ENCODE measurements at places on chromosomes 3 and 15.

DNA sequence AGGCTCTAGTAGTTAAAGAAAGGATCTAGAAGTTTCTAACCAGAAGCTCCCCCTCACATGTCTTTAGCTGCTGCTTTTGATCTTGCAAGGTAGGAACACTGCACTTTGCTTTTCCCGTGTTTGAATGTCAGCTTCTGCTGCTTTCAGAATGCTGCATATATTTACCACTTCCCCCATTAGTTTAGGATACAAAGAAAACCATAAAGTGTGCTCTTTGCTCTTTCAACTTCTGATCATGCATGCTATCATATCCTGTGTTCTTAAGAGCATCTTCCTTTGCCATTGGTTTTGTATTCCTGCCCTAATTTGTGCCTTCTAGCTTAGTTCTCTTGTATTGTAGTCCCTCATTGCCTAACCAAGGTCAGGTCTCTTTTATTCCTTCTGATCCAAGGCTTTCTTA lies 43.3 kb downstream of the ZNF609 start:
- no peak for DNase-seq

DNA sequence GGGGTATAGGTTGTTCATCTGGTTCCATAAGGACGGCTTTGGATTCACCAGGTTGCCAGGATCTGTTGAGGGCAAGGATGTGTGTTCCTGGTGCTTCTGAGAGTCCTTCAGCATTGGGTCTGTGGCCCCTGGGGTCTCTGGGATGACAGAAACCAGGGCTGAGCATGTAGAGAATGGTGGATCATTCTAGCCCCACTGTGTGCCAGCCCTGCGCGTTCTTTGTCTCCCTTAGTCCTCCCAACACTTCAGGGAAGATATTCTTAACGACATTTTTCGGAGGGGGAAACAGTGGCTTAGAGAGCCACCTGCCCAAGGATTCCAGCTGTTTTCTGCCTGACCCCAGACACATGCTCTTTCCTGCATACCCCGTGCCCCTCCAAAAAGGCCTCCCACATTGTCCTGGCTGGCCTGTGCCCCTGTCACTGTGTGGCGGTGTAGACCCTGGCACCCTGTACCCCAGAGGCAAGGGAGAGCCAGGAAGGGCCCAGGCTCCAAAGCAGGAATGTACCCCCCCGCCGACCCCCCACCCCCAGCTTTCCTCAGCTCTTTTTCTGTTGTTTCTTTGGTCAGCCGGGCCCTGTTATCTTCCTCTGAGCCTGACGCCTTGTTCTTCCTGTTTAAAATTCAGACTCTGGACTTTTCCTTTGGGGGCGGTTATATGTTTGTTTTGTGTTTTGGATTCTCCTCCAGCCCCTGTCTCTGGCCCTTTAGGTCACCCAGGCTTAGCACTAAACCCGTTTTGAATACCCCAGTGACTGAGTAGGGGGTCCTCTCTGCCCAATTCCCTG lies 57.8 kb upstream of the SMAD6 start:
- no peak for DNase-seq

GRCh38 chr3:122132949-122133540 lies 50.4 kb upstream of the CASR start:
- no peak for DNase-seq

DNA sequence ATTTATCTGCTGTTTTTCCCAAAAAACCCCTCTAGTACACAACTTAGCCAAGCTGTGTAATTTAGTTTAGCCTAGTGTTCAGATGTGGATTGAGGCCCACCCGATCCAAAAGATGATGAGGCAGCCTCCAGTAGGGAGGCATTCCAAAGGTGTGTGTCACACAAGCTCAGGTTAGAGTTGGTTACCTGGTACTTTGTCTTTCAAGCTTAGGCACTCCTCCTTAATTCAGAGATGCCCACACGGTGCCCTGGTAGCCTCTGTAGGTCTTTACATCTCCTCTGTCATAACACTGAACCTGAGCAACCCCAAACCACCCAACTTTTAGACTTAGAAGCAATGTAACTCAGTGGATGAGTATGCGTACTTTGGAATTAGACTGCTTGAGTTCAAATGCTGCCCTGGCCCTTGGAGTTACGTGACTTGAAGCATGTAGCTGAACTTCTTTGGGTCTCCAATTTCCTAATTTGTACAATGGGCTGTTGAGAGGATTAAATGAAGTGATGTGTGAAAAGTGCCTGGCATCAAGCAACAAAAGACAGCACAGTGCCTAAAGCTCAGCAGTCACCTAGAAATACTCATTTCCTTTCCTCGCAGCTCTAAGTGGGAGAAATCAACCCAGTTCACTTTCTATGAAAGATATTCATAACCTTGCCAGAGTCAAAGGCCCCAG lies 284.6 kb upstream of the RARB start:
- DNase-seq = no peak

GRCh38 chr3:133474251-133474801 lies 74.5 kb downstream of the BFSP2 start:
- DNase-seq = no peak

DNA sequence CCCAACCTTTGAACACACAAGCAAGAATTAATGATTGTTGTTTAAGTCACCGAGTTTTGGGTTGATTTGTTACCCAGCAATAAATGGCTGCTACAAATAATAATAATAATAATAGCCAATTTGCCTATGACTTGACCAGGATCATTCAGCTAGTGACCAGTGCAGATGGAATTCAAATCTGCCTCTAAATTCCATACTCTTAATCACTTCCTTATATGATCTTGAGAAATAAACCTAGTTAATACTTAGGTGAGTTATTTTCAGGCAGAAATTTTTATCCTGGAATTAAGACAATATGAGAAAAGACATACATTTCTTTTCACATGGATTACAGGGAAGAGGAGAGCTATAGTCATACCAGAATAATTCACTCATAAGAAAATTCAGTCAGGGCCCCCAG lies 116.0 kb upstream of the GALNT15 start:
- peak; percentile 34 for DNase-seq

- DNase-seq = no peak
These were observed 676.0 kb upstream of the SEMA6D start for GRCh38 chr15:47041301-47041700.

DNA sequence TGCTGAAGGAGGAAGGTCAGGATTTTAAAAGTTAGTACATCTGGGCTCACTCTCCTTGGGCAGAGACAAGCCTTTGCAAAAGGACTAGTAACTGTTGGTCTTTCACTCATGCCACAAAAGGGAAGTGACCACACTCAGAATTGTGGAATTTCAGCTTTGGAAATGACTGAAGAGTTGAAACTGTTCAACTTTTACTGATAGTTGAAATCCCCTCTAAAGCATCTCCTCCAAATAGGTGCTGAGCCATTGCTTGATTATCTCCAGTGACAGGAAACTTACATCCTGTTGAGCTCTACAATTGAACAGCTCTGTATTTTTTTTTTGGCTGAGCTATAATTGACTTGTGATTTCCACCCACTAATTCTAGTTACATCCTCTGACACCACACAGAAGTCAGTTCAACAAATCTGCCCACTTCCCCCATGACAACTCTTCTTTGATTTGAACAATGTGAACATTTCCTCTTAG lies 254.8 kb upstream of the TPRG1 start:
- DNase-seq = peak; percentile 29

DNA sequence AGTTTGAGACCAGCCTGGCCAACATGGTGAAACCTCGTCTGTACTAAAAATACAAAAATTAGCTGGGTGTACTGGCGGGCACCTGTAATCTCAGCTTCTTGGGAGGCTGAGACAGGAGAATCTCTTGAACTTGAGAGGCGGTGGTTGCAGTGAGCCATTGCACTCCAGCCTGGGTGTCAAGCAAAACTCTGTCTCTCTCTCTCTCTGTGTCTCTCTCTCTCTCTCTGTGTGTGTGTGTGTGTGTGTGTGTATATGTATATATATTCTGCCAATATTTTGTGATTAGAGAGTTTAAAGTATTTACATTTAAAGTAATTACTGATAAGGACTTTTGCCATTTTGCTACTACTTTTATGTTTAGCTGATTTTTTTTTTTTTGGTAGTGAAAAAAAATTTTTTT lies 15.7 kb downstream of the RBM6 start:
- no peak for DNase-seq

- DNase-seq = peak; percentile 94
These were observed at the start of gene CEP70 for GRCh38 chr3:138594150-138594934. CEP70 (minus strand) TSS chr3:138594260; CDS start chr3:138572927, 21,333 bp downstream.

DNA sequence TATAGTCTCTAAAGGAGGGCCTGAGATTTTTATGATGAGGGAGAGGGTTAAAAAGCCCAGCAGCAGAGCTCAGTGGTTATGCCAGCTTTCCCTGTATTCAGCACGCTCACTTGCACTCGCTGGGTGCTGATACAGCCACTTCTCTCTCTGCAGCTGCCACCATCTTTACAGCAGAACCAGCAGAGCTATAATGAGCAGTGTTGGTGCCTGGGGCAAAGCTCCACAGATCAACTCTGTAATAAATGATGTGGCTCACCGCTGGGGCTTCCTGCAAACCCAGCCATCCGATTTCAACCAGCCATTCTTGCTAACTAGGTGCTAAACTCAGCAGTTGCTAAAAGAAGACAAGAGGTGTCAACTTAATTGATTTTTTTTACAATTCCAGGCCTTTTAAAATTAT lies 48.0 kb downstream of the ARNT2 start:
- DNase-seq = no peak

- DNase-seq = peak; percentile 15
These were observed 65.8 kb downstream of the TPRG1 start for GRCh38 chr3:189237526-189237925.

- no peak for DNase-seq
These were observed 12.1 kb downstream of the SEC11A start for GRCh38 chr15:84703808-84704207.

DNA sequence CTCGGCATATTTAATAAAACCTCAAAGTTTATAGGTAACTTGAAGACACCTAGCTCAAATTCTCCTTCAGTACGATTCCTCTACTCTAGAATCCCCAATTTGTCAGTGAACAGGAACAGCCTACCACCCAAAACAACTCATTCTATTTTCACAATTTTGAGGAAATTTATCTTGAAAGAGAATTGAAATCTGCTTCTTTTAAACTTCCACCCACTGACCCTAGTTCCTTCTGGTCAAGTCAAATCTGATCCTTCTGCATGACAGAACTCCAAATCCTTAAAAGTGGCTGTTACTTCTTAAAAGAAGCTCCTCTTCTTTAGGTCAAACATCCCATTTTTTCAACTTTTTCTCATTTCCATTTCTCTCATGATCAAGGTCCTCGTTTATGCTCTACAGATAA lies 4.4 kb downstream of the GABPB1 start:
- no peak for DNase-seq

DNA sequence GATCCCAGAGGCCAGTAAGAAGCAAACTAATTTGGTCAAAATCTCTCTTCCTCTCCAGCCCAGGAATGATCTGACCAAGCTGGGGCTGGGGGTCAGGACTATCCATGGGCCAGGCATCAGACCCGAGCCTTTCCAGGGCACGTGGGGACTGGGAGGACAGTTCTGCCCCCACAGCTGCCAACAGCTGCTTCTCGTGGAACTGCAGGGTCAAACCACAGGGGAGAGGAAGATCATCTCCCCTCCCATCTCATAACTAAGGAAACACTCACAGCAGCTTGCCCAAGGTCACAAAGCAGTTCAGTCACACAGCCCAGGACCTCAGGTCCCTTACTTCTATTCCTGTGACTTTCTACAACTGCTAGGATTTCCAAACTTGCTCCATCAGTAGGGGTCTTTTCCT lies 47.1 kb downstream of the DAPK2 start:
- no peak for DNase-seq

DNA sequence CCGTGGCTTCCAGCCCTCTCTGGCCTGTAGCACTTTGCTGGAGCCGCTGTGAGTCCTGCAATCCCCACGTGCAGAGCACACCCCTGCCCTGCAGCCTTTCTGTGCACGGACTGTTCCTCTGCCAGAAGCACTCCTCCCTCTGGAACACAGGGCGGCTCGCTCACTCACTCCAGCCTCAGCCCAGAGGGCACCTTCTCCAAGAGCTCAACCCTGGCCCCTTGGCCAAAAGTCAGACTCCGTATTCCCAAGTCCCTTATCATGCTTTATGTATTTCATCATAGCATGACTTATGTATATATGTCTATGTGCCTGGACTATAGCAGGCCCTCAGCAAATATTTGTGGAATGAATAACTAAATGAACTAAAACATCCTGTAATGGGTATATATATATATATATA lies 63.2 kb downstream of the ASB7 start:
- peak; percentile 55 for DNase-seq

DNA sequence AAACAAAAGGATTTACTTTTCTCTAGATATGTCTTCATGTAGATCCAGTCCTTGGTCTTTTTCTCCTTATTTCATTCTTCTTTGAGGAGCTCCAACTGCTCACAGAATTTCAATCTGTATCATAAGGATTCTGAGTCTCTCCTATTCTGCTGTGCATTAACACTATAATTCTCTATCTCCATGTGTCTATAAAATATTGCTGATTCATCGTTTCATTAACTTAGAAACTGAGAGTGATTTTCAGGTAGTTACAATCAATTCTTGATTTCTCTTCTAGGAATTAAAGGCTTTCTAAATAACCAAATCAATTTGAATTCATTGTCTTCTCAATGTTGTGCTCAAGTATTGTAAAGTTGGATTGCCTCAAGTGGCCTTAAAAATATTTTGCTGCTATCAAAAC lies 651.5 kb upstream of the CADM2 start:
- no peak for DNase-seq

GRCh38 chr15:75631935-75632334 lies 6.4 kb upstream of the SNUPN start:
- DNase-seq = no peak

DNA sequence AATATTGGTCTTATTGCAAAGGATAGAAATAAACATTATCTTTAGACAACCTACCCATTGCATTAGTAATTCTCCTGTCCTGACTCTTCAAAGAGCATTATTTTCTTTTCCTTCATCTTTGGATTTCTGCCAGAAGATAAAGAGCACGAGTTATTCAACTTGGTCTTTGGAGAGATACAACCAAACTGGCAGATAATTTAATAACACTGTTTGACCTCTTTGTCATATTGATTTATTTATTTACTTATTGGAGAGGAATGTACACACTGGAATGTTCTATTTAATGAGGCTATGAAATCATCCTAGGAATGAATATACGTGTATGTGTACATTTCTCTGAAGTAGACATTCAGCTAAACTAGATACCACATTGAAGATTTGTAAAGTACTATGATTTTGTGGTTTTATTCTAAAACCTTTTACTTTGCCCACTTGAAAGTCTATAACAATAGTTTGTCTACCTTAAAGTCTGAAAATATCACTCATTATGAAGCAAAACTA lies 462.1 kb downstream of the C3orf38 start:
- peak; percentile 64 for DNase-seq

DNA sequence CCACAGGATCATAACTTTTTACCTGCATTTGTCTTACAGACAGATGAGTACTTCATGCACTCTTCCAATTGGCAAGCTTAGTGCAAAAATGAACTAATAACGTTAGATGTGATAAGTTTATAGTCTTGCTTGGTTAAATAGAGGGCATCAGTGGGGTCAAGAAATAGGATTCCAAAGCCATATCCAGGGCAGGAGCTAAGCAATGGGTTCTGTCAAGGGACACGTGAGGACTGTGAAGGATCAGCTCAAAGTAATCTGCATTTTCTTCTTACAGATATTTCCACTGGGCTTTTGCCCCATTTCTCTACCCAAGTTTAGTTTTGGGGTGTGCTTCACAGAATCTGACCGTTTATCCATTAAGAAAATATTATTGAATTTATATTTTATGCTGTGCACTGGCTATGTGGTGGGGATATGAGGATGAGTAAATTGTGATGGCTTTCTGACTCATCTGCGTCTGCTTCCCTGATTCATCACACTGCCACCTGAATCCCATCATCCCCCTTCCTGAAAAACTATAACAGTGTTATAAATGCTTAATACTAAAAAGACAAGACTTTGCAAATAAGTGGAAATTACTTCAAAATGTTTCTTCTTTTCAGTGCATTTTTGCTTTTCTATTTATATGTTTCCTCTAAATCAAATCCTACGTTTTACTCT lies 17.5 kb downstream of the PPP2R3A start:
- peak; percentile 34 for DNase-seq

GRCh38 chr3:149860881-149861280 lies 47.9 kb downstream of the RNF13 start:
- DNase-seq = peak; percentile 19

All from amniotic epithelial cell (primary cell).